ENCODE measurements at places on chromosomes 3 and 15. TPM values are rescaled to one million over a fixed set of nuclear protein-coding genes. Genes with fewer than 3 reads are reported as not detected.

GASK1A gene
- total RNA-seq: 0.99 TPM

SERPINI1 gene
- 3.0 TPM for total RNA-seq

A4GNT gene
- total RNA-seq: not detected

WHAMM gene
- 6.5 TPM for total RNA-seq

PP2D1 gene
- not detected for total RNA-seq

LYZL4 gene
- total RNA-seq: not detected

CISH gene
- total RNA-seq: 6.2 TPM

DNA sequence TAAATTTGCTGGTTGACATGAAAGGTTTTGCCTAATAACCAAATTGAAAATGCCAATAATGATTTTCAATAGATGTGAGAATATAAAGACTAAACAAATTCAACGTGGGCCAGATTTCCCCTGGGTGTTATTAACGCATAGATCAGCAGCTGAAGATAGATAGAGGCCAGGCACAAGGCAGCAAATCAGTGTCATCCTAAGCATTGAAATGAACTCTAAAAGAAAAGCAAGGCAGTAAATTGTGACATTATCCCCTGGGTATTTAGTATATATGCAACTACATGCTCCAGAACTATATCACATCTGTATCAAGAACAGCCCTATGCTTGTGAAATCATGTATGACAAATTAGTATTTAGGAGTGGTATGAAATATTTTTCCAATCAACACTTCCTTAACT is 167.1 kb upstream of the EPHA3 start:
- no peak for DNase-seq

GRCh38 chr15:39331584-39331983 is 249.3 kb upstream of the THBS1 start:
- DNase-seq: peak; percentile 71

DNA sequence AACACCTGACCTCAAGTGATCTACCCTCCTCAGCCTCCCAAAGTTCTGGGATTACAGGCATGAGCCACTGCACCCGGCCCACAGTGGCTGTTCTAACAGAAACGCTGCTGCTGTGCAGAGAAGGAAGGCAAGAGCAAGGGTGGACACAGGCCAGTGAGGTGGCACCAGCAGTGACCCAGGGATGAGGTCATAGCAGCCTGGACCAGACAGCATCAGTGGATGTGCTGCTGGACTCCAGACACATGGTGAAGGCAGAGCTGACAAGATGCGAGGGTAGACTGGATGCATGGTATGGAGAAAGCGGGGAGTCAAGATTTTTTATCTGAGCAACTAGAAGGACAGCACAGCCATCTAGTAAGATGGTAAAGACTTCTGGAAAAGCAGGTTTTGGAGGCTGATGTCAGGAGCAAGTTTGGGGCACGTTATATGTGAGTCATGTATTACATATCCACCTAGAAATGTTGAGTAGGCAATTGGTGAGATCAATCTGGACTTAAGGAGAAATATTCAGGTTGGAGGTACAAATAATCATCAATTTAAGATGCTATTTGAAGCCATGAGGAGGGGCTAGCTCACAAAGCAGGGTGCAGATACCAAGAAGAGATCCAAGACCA is 22.1 kb upstream of the TJP1 start:
- DNase-seq: peak; percentile 84

DNA sequence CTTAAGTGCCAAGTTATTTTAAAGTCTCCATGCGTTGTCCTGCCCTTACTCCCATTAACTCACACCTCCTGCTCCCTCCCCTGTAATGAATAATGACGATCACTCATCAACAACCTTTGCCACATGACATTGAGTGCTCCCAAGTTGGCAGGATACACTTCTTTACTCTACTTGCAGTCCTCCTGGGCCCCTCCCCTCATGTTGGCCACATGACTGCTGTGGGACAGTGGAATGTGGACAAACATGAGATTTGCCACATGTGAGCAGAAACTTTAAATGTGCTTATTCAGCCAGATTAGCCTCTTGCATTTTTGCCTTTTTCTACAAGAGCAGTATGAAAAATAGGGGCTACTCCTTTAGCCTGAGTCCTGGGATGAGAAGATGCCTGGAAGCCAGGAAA is 167.9 kb downstream of the DCLK3 start:
- DNase-seq: no peak

DNA sequence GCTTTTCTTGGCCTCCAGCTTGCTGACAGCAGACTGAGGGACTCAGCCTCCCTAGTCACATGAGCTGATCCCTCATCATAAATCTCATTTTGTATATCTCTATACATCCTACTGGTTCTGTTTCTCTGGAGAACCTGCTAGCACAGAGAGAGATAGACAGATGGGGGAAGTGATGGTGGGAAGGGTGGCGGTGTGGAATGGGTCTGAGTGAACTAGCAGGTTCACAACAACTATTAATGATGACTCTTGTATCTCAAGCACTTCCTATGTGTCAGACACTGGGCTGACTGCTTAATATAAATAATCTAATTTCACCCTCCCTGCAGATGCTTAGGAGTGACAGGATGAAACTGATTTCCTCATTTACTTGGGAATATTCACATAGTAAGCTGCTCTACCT is 106.9 kb upstream of the TLE3 start:
- DNase-seq: no peak

DNA sequence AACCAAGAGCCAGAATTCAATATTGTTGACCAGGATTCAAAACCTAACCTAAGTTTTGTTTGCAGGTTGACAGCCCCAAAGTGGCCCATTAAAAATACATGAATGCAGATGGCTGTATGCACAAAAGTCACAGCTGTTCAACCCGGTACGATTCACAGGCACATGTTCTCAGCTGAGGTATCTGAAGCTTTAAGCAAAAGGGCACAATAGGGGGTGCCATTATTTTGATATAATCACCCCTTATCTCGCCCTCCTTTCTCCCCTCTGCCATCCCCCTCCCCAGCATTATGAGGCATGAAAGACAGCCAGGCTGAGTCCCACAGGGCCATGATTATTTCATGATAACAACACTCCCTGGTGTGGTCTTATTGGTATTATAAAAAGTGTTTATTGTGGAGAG is 264.9 kb downstream of the EBLN2 start:
- no peak for DNase-seq

GRCh38 chr3:12178091-12178820 is 19.5 kb upstream of the TIMP4 start:
- DNase-seq: no peak

Data from foreskin keratinocyte (primary cell).